ENCODE measurements at places on chromosomes 1 and 21.
A peak's percentile ranks its signal among the peaks of the same experiment; 100 is the strongest.

GRCh38 chr1:151975311-151976014 is 18.2 kb downstream of the S100A10 start:
- DNase-seq = no peak

GRCh38 chr1:182889997-182890396 is 50.9 kb downstream of the DHX9 start:
- no peak for DNase-seq

GRCh38 chr1:80075351-80075750 is 1068.8 kb upstream of the ADGRL4 start:
- no peak for DNase-seq

GRCh38 chr1:157878059-157878458 is 36.5 kb upstream of the CD5L start:
- peak; percentile 16 for DNase-seq

GRCh38 chr1:208243527-208243966 is 637 bp downstream of the PLXNA2 start:
- DNase-seq = no peak

- no peak for DNase-seq
Measured at GRCh38 chr1:15231714-15232201, 15.3 kb upstream of the FHAD1 start.

GRCh38 chr1:21620496-21620895 is 48.7 kb downstream of the RAP1GAP start:
- no peak for DNase-seq

GRCh38 chr1:96388421-96389310 is 332.9 kb upstream of the PTBP2 start:
- DNase-seq = no peak

- DNase-seq = peak; percentile 8
Measured at GRCh38 chr1:81876901-81877733, 76.4 kb downstream of the ADGRL2 start.

DNA sequence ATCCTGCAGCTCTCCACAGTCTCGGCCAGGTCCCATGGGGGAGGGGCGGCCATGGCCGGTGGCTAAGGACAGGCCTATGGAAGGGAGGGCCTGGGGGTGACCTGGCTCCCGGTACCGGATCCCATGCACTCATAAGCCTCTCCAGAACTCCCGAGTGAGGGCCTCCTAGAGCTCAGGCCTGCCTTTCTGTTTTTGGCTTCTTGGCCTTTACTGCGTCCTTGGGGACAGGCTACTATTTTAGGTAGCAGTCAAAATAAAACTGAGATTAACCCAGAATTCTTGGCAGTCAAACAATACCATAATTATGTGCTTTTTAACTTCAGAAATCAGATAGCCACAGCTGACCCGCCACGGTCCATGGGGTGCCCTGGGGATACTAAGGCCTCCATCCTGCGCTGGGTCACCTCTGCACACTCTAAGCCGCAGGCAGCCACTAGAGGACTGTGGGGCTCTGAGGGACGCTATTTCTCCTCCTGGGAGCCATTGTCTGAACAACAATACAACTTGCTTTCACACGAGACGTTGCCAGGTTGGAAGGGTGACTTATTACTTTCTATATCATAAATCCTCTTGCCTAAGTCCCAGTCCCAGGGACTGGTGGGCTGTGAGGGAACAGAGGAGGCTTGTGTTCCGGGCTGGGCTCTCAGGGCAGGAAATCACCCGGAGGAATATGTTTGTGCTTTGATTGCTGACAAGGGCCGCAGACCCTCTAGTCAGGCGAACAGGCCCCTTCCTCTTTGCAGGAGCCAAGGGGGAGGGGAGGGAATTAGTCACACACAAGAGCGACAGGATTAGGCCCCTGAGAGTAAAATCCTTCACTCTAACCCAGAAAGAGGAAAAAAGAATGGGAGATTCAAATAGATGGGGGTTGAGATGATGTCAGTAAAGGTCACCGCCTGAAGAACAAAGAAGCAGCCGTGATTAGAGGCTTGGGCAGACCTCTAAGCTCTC is 40.7 kb upstream of the BCAR3 start:
- no peak for DNase-seq

DNA sequence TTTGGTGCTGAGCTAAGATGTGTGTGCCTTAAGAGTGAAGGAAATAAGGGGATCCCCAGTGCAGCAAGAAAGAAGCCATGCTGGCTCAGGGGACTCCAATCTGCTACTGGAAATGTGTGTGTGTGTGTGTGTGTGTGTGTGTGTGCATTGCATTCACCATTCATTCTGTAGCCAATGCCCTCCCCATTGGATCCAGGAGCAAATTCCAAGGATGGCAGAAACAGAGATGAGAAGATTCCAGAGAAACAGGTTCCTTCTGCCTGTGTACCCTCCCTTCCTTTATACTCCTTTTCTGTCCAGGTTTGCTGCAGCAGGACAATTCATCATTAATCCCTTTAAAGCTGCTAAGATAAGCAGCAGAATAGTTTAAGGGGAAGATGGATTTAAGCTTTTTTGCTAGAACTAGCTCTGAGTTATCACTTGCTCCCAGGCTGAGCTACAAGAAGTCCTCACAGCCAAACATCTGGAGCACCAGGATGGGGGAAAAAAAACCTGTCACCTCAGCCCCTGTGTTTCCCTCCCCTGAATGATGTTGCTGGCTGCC is 3.2 kb downstream of the SLC6A17 start:
- no peak for DNase-seq

GRCh38 chr1:230165536-230165935 is 98.5 kb downstream of the GALNT2 start:
- DNase-seq = no peak

DNA sequence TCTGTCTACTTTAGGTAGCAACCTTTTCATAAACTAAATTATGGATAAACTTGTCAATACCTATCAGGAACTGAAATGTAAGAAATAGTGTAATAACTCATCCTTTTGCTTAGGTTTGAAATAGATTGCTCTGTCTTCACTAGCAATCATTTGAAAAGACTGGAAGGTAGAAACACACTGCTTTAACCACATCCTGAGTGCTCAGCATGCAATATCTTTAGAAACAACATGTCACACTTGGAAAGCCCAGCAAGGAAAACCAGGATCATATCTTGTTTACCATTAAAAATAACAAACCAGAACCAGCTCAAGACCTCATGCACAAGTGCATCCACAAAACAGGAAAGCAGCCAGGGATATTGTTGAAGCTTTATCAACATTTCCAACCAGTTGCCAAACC is 3.6 kb downstream of the KCNJ6 start:
- DNase-seq = no peak

GRCh38 chr1:3625151-3625907 is 514 bp downstream of the TPRG1L start:
- DNase-seq = peak; percentile 15

DNA sequence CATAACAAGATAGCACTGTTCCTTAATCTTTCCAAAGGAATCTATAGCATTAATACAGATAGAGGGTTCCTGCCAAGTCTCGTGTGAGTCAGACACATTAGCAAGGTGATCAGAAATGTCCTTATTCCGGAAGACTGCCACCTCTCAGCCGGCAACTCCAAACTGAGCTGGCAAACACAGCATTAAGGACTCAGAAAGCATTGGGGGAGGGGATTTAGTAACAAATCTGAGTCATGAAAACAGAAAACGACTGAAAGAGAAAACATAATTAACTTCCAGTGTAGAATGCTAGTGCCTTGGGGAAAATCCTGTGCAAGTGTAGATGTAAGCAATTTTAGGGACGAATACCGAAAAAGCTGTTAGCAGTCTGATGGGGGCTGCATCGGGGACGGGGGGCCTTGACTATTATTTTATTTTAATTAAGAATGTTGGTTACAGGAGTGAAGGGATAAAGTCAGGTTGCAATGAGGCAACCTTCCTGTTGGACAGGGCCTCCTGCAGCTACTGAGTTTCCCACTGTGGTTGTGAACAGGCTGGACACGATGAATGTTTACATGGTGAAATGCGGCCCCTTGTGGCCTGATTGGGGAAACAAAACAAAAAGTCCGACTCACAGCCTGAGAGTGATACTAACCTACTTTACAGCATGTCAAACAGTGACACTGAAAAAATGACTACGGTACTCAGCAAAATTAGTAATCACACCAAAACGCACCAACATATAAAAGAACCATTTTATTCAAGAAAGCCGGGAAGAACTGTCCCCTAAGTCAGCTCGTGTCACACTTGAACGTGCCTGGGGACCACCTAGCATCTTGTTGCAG is 20.7 kb downstream of the MIS18A start:
- no peak for DNase-seq

DNA sequence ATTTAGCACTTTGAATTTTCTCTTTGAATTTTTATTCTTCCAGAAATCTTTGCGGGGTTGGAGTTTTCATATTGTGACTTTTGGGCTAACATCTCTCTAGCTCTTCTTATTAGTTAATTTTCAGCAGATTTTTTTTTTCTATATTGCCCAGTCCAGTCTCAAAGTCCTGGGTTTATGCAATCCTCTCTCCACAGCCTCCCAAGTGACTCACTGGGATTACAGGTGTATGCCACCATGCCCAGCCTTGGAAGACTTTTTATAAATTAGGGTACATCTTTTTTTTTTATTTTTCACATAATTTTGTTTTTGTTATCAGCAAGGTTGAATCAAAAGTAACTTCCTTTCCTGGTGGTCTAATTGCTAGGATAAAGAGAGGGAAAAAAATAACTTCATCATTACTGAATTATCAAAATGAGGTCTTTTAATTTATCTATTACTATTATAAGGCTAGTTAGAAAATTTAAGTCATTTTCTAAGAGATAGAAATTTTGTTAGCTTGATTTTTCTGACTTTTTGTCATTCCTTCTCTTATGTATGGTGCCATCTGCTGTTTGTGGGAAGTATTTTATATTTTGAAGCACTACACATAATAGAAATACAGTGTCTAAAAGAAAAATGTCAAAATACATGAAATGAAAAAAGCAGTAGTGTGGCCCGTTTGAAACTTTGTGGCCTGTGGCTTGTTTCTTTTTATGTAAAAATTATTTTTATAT is 273.4 kb upstream of the CACYBP start:
- peak; percentile 12 for DNase-seq

GRCh38 chr1:207010726-207011125 is 21.8 kb downstream of the C1orf116 start:
- no peak for DNase-seq

- no peak for DNase-seq
Measured at GRCh38 chr1:89739013-89739843, 81.6 kb upstream of the LRRC8D start.

DNA sequence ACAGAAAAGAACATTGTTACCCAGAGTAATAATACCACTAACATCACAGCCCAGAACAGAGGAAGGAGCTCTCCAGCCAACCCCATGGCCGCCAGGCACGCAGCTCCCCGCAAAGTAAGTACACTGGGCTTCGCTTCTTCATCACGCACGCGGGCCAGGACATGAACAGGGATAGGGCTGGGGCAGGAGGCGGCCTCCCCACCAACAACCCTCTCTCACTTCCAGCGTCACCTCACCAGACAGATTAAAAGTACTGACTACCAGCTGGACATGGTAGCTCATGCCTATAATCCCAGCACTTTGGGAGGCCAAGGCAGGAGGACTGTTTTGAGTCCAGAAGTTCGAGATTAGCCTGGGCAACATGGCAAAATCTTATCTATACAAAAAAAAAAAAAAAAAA is 78.3 kb downstream of the NPHP4 start:
- DNase-seq = no peak

- no peak for DNase-seq
Measured at GRCh38 chr1:204652497-204652896, 33.0 kb downstream of the LRRN2 start.

DNA sequence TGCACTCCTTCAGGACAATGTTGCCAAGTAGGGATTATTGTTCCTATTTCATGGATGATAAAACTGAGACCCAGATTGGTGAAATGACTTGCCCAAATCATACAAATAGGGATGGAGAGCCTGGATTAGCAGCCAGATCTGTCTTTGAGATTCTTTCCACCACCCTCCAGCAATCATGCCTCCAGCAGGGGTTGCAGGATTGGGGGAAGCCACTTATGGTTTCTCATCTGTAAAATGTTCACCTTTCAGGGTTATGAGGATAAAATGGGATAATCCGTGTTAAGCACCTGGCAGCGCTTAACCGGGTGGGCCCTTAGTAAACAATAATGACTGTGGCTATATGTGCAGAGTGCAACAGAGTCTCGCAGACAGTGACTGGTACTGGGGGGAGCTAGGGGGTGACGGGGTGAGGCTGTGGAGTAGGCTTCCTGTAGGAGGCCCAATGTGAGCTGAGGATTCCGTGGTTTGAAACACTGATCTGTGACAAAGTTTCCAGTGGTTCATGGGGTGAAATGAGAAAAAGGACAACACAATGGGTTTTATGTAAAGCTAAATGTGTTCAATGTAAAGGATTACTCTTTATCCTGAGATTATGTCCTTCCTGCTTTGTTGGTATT is 33.7 kb upstream of the FOXO6 start:
- DNase-seq = no peak

- no peak for DNase-seq
Measured at GRCh38 chr1:8965121-8965820, 19.6 kb downstream of the CA6 start.

DNA sequence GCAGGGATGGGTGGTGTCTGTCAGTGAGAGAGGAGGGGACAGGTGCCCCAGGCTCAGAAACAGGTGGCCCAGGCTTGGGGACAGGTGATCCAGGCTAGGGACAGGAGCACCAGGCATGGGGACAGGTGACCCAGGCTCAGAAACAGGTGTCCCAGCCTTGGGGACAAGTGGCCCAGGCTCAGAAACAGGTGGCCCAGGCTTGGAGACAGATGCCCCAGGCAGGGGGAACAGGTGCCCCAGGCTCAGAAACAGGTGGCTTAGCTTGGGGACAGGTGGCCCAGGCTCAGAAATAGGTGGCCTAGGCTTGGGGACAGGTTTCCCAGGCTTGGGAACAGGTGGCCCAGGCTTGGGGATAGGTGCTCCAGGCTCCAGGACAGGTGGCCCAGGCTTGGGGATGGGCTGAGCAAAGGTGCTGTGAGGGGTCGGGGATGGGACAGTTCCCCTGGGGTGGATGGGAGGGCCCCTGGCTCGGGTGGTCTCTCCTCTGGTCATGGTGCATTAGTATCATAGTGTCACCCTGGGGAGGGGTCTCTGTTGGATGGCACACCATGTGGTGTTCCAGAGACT is 87.7 kb upstream of the C1orf174 start:
- DNase-seq = no peak

DNA sequence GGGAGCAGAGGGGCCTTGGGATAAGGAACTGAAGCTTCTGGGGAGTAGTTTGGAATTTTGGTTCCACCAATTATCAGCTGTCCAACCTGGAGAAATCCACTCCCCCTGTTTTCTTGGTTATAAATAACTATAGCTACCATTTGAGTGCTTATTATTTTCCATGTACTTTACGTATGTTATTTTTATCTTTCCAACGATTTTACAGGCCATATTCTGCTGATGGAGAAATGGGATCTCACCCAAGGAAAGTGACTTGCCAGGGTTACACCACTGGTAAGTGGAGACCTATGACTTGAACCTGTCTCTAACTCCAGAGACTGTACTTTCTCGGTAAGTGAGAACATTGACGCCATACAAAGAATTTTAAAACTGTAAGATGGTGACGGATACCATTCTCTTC is 49.0 kb upstream of the CD34 start:
- no peak for DNase-seq

GRCh38 chr1:193626695-193627094 is 440.3 kb upstream of the B3GALT2 start:
- DNase-seq = no peak

DNA sequence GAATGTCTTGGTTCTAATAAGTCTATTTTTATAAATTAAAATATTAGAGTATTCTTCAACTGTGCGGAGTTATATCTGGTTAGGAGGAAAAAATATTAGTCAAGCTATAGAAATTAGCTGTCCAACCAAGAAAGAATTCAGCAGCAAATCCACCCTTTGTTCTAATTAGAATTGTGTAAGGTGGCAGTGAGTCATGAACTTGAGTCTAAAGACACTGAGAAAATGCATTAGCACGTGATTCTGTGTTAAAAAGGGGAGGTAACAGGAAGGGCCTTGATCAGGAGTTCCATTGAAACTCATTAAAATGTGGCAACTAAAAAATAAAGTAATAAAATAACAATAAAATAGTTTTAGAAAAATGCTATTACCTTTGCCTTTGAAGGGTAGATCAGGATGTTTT is 398.2 kb upstream of the RGS18 start:
- DNase-seq = no peak

Measured in SW 1271 (cell line).